ENCODE measurements at places on chromosomes 5 and 9.

DNA sequence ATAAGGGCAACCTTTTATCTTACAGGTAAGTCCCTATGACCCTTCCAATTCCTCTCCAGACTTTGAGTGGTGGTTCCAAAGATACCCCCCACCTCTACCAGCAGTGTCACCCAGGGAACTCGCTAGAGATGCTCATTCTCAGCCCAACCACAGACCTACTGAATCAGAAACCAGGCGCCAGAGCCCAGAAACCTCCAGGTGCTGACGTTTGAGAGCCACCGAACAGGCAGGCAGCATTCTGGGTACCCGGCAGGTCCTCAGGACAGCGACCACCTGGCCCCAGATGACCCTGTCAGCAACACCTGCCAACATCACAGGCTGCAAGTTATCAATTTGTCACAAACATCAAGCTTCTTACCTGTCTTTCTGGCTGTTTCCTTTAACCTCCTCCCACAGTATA, 19.5 kb downstream of the RAPGEF1 start:
- no peak for DNase-seq

DNA sequence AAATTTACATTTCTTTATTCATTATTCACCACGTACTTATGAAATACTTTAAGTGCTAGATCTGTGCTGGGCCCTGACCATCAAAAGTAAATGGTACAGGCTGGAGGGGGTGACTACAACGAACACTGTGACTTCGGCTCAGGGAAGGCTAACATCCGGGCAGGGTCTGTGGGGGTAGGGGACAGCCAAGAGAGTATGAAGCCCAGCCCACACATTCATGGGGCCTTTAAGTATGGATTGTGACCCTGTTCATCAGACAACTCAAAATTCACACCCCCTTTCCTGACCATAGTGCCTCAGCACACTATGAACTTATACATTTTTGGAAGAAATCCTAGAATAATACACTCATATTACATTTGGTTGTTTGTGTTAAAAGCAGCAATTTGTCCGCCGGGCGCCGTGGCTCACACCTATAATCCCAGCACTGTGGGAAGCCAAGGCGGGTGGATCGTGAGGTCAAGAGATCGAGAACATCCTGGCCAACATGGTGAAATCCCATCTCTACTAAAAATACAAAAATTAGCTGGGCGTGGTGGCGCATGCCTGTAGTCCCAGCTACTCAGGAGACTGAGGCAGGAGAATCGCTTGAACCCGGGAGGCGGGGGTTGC, 33.3 kb downstream of the MORN5 start:
- DNase-seq, result no peak

GRCh38 chr9:137045294-137046087, 486 bp downstream of the NPDC1 start:
- DNase-seq, result peak; percentile 69

DNA sequence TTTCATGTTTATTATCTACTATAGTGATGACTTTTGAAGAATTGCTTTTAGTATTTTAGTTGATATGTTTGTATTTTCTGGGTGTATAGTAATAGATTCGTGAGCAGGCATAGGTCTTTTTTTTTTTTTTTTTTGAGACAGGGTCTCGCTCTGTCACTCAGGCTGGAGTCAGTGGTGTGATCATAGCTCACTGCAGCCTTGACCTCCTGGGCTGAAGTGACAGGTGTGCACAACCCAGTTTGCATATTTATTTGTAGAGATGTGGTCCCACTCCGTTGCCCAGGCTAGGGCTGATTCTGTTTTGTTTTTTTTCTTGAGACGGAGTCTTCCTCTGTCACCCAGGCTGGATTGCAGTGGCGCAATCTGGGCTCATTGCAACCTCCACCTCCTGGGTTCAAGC, 11.9 kb downstream of the ERBIN start:
- DNase-seq, result no peak

- DNase-seq, result no peak
Observed at GRCh38 chr9:108859459-108860114, 2.5 kb upstream of the ACTL7A start.

DNA sequence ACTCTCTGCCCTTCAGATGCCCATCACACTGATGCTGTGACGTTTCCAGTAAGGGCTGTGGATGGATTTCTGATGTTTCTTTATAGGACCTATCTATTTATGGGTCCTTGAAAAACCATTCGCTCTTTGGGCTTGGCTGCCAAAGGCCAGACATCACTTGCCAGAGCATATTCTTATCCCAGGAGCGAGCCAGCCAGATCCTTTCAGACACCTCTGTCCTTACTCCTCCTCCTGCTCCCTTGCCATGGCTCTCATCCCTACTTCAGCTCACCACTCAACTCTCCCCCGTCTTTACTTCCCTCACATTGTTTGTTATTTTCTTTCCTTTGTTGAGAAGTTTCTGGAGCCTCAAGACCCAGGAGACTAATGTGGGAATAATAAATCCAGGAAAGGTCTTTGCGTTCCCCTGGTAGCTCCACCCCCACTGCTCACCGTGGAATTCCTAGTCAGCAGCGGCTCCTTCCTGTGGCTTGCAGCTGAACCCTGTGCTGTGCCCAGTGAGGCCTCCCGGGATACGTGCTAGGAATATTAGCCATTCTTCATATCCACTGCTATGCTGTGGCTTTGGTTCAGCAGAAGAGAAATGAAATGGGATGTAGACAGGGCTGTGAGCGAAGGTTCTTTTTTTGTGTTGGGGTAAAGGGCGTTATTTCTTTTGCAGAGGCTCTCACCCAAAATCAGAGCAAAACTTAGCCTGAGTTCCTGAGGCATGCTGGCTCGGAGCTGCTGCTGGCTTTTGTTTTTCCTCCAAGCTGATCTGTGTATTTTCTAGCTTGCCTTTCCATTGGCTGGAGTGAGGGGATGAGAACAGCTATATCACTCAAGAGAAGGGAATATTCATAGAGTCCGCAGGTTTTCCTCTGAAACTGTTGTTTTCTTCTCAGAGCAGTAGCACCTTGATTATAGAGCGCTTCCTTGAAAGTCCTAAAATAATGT, 171.1 kb downstream of the SAXO1 start:
- DNase-seq, result peak; percentile 46

- no peak for DNase-seq
Observed at GRCh38 chr5:31531543-31531887, 378 bp downstream of the DROSHA start.

- DNase-seq, result no peak
Observed at GRCh38 chr5:71937921-71938698, 169.2 kb upstream of the MAP1B start.

- peak; percentile 27 for DNase-seq
Observed at GRCh38 chr9:91515074-91515687, 91.5 kb upstream of the NFIL3 start.

DNA sequence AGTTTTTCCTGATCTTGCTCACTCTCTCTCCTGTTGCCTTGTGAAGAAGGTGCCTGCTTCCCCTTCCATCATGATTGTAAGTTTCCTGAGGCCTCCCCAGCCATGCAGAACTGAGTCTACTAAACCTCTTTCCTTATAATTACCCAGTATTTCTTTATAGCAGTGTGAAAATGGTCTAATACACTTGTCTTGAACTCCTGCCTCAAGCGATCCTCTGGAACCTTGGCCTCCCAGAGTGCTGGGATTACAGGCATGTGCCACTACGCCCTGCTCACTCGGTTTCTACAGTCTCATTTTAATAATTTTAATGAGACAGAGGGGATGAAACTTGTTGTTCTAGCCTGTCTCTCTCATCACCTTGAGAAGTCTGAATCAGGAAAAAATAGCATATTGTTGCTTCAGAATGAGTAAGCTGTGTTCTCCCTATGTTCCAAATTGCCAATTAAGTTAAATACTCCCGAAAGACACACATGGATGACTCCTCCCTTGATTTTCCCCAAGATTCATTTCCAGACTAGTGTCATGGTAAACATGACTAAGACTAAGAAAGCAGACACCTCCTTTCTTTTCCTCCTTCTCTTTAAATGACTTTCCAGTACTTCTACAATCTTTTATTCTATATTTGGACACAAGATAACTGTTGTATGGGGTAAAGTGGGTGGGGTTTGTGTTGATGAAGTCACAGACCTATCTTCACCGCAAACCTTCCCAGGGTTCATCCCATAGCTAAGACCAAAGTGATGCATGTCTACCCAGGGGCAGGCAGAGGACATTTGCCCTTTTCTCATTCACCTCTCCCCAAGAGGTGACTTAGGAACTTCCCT, 7.8 kb upstream of the DNAJC18 start:
- no peak for DNase-seq

DNA sequence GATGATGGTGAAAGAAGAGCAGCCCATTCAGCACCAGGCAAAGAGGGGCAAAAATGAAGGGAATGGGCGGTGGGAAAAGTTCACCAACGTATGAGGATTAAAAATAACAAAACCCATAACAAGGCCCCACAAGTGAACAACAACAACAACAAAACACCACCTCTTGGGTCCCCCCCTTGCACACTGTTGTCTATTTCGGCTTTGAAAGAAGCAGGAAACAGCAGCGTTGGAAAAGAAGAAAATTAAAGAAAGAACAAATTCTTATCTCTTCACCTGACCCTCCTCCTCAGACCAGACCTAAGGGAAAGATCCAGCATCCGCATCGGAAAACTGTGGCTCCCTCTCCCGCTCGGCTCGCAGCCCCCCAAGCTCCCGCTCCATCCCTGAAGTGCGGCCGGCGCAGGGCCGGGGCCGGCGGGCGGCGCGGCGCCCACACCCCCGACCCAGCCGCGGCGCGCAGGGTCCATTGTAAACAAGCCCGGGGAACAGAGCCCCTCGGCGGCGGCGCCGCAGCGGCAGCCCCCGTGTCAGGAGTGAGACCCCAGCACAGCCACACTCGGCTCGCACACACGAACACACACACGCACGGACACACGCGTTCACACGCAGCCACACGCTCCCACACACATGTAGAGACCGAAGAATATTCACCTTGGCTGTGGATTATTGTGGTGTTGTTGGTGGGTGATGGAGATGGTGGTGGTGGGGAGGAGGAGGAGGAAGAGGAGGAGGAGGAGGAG, 535 bp downstream of the RFX3 start:
- peak; percentile 39 for DNase-seq

DNA sequence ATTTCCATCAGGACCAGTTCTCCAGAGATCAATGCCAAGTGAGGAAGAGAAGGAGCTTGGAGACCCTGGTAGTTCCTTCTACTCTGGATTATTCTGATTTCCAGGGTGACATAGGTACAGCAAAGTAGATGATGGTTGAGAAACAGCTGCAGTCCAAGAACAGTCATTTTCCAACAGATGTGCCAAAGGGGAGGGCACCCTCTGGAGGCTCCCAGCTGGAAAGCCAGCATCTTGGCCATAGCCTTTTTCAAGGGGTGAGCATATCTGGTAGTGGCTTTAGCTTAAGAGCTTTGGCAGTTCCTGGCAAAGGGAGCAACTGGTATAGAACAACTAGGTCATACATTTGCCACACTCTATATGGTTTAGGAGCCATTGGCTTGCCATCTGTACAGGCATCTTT, 492.7 kb downstream of the RASEF start:
- DNase-seq, result no peak
